ENCODE measurements at places on chromosomes 7 and 10.

GRCh38 chr7:35799846-35800717 lies 775 bp upstream of the SEPTIN7 start:
- DNase-seq = peak; percentile 73

GRCh38 chr7:117895276-117895675 lies 22.0 kb upstream of the CTTNBP2 start:
- DNase-seq = no peak

DNA sequence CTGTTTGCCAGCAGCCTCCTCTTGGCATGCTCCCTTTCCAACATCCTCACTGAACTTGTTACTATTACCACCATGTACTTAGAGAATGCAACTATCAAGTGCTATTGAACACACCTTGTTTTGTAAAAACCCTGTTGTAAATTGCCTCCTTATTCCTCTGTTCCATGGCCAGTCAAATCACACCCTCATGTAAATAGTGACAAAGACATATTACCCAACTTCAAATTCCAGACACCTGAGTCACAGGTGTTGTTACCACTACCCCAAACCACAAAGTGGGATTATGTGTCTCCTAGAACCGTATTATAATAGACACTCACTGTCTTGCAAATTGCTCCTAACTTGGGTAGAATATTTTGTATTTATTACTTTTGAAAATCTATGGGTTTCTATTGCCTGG lies 263.2 kb upstream of the C7orf33 start:
- no peak for DNase-seq

DNA sequence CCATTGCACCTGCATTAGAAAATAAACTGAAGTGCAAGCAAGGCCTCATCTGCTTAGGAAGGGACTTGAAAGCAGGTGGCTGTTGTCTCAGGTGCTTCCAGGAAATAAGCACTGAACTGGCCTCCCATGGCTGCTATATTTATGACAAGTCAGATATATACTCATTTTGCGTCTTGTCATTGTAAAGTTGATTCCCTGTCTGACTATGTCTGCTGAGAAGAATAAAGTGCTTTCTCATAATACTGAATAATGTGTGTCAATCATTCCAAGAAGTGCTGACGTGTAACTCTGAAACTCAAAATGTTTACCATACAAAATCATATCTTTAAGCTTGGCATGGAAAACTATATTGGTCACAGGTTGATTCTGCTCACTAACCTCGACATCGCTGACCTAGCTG lies 44.9 kb upstream of the SVOPL start:
- DNase-seq = no peak

- no peak for DNase-seq
Observed at GRCh38 chr10:121595351-121595805, 2.9 kb downstream of the FGFR2 start.

All from pons (tissue), 1 donor.